Mesothelial cell of epicardium (in vitro differentiated cells): ENCODE measurements at places on chromosomes 2 and 18.

DNA sequence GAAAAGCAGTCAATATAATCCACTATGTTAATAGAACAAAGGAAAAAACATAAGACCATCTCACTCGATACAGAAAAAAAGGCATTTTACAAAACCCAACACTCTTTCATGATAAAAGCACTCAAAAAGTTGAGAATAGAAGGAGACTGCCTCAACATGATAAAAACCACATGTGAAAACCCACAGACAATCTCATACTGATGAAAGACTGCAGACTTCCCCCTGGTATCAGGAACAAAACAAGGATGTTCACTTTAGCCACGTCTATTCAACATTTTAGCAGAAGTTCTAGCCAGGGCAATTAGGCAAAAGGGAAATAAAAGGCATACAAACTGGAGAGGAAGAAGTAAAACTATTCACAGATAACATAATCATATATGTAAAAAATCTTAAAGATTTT is 285.9 kb downstream of the EIPR1 start:
- no peak for DNase-seq

- DNase-seq, result no peak
These were observed 199.6 kb downstream of the HRH4 start for GRCh38 chr18:24659827-24660720.

DNA sequence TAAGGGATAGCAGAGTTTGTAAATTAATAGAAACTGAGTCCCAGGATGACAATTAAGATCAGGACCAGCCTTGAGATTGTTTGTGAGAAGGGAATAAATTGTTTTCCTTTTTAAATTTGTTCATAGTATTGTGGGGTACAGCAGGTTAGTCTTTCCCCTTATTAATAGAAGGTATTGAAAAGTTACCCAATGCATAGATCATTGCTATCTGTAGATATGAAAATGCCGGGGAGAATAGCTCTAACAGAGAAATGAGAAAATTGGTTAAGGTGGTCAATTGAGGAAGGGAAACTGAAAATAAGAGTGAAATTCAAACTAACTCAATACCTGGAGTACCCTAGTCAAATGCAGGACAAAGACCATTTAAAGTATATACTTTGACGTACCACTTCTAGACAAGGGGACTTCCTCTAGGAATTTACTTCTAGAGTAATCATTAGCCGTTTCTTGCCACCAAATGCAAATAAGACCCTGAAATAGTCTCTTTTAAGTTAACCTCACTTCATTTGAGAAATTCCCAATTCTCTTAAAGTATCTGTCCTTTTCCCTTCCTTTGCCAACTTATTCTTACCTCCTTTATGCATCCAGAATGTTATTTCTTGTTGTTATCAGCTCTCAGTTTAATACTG is 1224.4 kb upstream of the LRRTM1 start:
- DNase-seq, result no peak

DNA sequence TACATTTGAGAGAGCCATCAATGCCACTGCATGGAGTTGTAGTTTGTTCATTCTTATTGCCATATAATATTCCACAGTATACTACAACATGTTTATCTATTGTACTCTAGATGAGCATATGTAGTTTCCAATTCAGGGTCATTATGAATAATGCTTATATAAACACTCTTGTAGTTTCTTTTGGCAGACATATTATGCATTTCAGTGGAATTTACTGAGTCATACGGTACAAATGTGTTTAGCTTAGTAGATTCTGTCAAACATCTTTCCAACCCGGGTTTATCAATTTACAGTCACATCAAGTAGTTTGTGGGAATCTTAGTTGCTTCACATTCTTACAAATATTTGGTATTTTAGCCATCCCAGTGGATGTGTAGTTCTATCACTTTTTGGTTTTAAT is 161.1 kb downstream of the KCNH7 start:
- DNase-seq, result no peak

DNA sequence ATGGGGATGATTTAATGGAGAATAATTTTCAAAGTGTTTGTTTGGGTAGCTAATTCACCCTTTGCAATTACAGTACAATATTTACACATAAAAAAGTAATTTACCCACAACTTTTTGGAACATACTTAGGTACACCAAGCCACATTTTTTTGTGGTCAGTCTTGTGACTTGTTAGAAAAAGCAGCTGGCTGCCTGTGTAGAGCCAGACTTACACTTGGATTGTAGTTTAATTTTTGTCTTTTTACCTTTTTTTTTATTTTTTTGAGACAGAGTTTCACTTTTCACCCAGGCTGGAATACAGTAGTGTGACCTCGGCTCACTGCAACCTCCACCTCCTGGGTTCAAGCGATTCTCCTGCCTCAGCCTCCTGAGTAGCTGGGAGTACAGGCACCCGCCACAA is 45.4 kb downstream of the RALBP1 start:
- DNase-seq, result no peak

GRCh38 chr2:240685771-240686371 is 3.2 kb upstream of the AQP12B start:
- DNase-seq, result no peak

DNA sequence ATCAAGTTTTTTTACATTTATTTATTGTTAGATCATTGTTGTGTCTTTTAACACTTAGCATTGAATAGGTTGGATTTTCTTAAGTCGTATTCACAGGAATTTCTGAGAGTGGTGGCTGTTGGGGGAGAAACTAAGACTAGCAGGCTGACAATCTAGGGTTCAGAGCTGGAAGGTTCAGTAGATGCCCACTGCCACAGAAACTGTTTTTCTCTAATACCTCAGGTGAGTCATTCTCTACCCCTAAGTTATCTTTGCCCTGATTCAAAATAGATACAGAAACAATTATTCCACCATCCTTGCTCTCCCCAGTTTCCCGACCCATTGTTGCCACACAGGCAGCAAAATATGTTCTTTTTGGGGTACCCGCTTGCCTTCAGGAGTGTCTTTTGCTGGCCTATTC is 870.8 kb upstream of the ID2 start:
- DNase-seq, result no peak

- DNase-seq, result no peak
These were observed 368.5 kb downstream of the ZEB2 start for GRCh38 chr2:144151405-144151804.

- no peak for DNase-seq
These were observed 100.9 kb upstream of the SERTAD2 start for GRCh38 chr2:64754570-64754969.

- DNase-seq, result no peak
These were observed 181.6 kb downstream of the GULP1 start for GRCh38 chr2:188473306-188473705.

DNA sequence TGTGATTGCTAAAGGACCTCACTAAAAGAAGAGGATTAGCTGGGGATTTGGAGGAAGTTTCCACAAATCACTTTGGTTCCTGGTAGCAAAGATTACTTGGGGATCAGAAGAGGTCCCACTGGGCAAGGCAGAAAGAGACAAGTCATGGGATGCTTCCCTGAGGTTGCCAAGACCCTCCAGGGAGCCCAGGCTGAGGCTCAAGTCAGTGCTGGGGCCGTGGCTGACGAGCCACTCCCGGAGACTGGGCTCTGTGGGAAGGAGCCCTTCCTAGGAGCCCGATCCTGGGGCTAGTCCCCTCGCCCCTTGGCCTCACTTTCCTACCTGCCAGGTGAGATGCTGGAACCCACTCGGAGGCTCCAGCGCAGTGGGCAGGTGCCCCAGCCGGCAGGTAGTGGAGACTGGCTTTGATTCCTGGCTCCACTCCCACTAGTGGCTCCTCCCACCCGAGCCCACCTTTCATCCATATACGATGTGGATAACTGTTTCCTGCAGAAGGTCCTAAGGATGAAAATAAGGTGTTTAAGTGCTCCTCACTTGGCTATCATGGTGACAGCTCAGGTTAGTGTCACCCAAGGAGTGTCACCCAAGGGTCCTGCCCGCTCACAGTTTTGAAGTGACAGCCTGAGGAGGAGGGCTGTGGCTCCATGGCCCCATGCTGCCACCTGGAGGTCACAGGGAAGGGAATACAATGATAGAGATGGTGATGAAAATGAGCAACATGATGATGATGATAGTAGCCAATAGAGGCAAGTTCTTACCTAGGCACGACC is 100.5 kb downstream of the CAPN13 start:
- peak; percentile 42 for DNase-seq

DNA sequence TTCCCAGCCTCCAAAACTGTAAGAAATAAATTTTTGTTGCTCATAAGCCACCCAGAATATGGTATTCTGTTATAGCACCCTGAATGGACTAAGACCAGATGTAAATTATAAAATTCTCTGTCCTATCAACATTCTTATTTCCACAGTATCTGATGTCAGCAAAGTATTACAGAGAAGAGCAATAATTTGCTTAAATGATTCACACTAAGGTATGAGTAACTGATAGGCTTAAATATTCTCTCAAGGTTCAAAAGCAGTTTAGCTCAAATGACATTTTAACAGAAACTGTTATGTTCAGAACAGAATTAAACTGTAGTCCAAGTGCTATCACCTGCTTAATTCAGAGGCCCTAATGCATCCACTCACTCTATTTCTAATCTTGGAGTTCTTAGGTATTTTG is 12.8 kb downstream of the SESTD1 start:
- DNase-seq, result no peak

DNA sequence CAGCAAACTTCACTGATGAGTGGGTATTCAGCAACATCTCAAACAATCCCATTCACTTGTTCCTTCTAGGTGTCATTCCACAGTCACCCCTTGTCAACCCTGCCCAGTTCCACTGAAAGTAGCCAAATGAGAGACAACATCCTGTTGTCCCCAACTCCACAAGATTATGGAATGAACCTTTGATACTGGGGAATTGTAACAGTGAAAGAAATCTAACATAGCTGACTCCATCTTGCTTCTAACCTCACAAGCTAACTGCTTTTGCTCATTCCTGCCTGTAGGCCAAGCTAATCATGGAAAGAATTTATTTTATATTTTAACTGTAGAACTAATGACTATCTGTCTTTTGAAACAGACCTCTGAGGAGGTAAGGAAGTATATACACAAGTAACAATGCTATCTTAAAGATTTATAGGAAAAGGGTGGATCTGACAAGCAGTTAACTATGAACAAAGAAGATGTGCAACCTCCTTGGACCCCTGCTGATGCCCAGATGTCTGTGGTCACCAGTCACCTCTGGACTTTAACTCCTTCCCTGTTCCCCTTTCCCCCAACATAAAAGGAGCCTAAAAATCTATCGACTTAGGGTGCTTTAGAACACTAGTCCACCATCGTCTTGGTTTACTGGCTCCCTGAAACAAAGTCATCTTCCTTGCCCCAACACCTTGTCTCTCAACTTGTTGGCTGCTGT is 6.9 kb upstream of the ANXA4 start:
- no peak for DNase-seq

GRCh38 chr18:34972765-34973414 is 68.3 kb upstream of the MAPRE2 start:
- no peak for DNase-seq

DNA sequence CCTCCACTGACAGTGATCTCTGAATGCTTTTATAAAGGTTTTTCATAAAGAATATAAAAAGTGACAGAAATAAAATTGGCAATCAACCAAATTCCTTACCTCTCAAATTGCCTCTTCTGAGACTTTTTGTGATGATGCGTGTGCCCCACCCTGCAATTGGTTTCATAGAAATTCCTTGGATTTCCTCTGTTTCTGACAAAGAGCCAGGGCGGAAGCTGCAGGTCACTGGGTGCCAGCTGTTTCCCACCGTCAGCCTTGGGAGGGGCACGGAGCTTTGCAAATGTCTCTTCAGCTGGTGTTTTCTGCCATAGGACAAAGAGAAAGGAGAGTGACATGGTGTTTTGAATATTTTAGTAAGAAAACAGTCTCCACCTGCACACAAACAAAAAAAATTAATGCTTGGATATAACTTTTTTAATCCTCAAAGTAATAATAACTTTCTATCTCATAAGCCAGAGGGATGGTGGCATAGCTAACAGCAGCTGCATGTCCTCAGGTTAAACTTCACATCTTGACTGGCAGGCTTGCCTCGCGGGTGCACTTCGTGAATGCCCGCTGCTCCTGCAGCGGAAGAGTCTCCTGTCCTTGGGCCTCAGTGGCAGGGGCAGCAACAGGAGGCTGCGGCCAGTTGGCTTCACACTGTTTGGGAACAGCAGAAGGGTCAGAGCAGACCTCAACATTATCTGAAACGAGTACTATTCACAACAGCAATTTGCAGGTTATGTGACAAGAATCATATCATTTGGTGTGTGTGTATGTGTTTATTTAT is 24.7 kb downstream of the AGAP1 start:
- DNase-seq, result no peak

- no peak for DNase-seq
These were observed 1267.1 kb downstream of the LRP1B start for GRCh38 chr2:140863713-140864112.

GRCh38 chr2:25419678-25420242 is 78.0 kb upstream of the DNMT3A start:
- no peak for DNase-seq

DNA sequence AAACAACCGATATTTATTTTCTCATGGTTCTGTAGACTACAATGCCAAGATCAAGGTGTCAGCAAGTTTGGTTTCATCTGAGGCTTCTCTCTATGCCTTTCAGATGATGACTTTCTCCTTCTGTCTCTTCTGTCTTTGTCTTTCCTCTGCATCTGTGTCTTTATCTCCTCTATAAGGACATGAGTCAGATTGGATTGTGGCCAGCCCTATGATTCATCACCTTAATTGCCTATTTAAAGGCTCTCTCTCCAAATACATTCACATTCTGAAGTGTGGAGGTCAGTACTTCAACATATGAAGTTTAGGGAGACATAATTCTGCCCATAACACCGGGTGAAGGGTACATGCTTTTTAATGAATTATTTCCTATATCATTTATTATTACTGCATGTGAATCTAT is 71.2 kb upstream of the CNTNAP5 start:
- DNase-seq, result no peak

GRCh38 chr2:203948733-203949132 is 12.2 kb downstream of the ICOS start:
- no peak for DNase-seq

DNA sequence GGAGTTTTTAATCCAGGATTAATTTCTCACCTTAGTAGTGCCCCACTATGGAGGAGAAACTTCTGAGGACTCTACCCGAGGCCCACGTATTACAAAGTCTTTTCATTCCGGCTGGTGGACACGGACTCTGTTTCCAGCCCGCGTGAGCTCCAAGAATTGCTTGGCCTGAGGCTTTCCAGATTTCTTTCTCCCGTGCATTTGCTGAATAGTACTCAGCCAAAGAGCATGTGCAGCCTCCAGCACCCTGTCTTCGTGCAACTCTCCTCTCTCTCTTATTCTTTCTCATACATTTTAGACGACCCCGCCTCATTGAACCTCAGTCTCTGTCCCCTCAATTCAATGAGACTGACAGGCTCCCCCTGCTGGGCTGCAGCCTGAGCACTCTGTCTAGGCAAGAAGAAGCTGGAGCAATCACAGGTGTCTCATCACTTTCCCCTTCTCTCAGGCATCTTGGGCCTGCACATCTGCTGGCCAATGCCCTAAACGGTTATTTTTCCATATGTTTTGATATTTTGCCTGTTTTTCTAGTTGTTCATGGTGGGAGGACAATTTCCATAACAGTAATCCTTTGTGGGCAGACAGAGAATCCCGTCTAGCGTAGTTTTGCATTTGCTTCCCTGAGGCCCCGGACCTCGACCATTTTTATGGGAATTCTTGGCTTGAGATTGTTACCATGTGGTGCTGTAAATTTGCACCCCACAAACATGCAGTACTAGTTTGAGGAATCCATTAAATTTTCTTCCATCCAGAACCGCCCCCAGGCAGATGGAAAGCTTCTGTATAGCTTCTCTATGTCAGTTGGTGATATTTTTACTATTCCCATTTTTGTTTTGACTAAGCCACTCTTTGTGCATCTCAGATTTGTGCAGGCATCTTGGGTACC is 50.1 kb upstream of the LPIN2 start:
- DNase-seq, result peak; percentile 50

- DNase-seq, result no peak
These were observed 237.5 kb upstream of the CHAC2 start for GRCh38 chr2:53530126-53530525.

- DNase-seq, result no peak
These were observed 23.7 kb upstream of the TAF1B start for GRCh38 chr2:9819551-9819950.
